ENCODE measurements at places on chromosomes 5 and 9.

DNA sequence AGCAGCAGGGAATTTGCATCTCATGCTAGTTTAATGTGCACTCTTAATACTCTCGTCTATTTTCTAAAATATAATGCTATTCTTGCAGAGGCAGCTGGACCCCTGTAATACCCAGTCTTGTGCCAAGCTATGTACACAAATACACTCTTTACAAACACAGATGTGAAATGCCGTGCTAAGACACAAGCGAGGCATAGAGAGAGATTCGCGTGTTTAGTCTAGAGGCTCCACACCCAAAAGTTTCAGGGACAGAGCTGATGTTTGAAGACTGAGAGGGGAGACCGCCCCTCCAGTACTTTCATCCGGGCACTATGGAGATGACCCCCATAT lies 1.2 kb downstream of the DPYSL3 start:
- DNase-seq, result no peak

GRCh38 chr9:134730011-134730760 lies 88.6 kb downstream of the COL5A1 start:
- no peak for DNase-seq

DNA sequence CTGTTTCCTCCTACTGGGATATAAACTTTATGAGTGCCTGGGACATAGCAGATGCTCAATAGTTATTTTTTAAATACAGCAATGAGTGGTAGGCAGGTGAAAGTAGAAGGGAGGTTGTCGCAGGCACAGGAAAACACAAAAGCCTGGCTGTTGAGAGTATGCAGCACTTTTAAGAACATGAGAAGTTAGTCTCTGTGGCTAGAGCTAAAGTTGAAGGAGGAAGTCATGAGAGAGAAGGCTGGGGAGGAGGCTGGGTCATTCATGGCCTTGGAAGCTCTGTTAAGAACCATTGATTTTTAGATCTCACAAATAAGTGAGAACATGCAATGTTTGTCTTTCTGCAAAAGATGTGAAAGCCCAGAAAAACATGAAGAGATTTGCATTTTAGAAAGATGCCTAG lies 126.7 kb downstream of the PRKACG start:
- no peak for DNase-seq

GRCh38 chr5:172486451-172486850 lies 32.1 kb upstream of the SH3PXD2B start:
- no peak for DNase-seq

- DNase-seq, result no peak
Measured at GRCh38 chr5:73691302-73692080, 65.5 kb downstream of the ARHGEF28 start.

DNA sequence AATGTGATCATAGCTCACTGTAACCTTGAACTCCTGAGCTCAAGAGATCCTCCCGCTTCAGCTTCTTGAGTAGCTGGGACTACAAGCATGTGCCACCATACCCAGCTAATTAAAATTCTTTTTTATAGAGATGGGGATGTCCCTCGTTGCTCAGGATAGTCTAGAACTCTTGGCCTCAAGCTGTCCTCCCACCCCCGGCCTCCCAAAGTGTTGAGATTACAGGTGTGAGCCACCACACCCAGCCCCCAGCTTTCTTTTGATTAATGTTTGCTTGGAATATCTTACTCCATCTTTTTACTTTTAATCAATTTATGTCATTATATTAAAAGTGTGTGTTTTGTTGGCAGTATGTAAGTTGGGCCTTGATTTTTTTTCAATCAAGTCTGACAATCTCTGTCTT lies 59.4 kb upstream of the EXOC3 start:
- DNase-seq, result no peak

DNA sequence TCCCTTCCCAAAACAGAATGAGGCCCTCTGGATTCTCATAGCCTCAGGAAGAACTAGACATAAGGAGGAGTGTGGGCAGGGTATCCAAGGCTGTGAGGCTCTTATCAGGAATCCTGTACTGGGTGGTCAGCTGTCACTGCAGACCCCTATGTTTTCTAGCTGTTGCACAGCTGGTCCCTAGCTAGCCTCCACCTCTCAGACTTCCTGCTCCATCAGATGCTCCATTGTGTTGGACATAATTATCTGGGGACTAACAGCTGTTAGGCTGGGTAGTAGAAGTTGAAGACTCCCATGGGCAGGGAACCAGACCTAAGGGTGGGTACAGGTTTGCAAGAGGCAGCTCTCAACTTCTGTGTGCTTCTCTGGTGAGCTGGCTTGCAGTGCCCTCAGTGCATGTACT lies 18.4 kb downstream of the FAM219A start:
- DNase-seq, result no peak

DNA sequence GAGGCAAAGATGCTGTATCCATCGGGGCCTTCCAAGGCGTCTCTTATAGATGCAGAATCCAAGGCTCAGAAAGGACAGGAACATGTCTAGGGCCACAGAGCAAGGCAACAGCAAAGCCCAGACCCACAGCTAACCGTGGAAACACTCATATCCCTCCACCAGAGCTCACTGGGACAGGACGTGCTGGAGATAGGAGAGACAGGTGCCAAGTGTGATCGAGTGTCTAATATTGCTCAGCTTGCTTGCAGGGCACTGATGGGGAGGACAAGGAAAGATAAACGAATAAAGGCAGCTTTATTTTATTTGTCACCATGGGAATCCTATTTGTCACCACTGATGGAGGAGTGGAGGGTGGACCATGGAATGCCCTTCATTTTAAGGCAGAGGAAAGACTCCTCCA lies 44.0 kb upstream of the AKNA start:
- DNase-seq, result no peak

- DNase-seq, result peak; percentile 87
Measured at GRCh38 chr5:91379914-91380490, 3.1 kb downstream of the ARRDC3 start.

- DNase-seq, result no peak
Measured at GRCh38 chr9:129198319-129199043, 20.4 kb upstream of the IER5L start.

DNA sequence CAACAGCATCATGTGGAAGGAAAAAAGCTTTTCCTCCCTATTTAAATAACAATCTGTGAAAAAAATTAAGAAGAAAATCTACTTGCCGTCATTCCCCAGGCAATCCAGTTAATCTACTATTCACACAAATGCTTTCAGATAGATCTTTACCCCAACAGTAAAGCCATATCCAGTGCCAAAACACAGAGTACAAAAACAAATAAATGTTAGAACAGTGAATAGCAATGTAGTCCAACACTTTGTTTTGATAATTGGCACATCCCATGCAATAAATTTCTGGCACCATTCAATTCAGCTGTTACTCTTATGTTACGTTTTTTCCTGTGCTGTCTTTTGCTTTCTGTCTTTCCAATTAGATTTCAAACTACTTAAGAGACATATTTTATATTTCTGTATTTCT lies 2245.5 kb upstream of the WWC1 start:
- no peak for DNase-seq

GRCh38 chr5:129113867-129114266 lies 19.3 kb downstream of the ISOC1 start:
- DNase-seq, result no peak

GRCh38 chr9:14296495-14297113 lies 17.3 kb downstream of the NFIB start:
- DNase-seq, result no peak

- no peak for DNase-seq
Measured at GRCh38 chr9:129071526-129072126, 9.3 kb upstream of the DOLPP1 start.
